Stimulated activated CD8-positive, alpha-beta memory T cell treated with anti-CD3 and anti-CD28 coated beads, Interleukin-15, amount 100 ng/mL, for 1 hour (primary cell): ENCODE measurements at places on chromosomes 5 and 9.

DNA sequence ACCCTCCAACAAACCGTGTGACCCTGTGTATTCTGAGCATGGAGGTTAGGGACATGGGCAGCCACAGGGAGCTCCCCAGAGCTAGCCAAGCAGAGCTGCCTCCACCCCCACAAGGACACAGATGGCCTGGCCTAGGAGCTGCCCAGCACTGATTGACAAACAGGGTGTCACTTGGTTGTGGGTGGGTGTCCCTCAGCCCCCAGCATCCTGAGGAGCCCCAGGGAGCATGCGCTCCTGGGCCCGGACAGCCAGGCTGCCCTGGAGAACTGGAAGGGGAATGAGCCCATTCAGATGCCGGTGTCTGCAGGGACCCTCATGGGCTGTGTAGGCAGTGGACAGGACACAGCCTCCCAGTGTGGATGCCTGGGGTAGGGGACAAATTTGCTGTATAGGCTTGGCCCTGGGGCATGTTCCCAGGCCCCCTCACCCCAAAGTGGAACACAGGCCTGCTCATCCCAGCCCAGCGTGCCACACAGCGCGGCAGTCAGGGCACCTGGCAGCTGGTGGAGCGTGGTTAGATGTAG, 124.8 kb upstream of the LMX1B start:
- no peak for DNase-seq

GRCh38 chr9:6024035-6024554, 8.7 kb upstream of the RANBP6 start:
- no peak for DNase-seq

DNA sequence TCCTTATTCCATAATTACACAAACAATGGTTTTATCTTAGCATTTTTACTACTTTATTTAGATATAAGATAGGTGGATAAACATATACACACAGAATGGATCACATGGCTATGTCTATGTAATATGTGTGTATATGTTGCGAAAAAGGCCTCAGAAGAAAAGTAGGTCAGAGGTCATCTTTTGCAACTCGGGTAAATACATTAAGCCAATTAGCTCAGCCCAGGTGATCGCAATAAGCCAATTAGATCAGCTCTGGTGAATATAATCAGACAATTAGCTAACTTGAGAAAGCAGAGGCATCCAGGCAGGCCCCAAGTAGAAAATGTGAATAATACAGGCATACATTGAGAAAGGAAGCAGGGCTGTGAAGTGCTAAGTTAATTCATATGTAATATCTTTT, 24.3 kb downstream of the SLCO4C1 start:
- DNase-seq = no peak

GRCh38 chr9:108551030-108551841, 304.6 kb downstream of the ACTL7B start:
- no peak for DNase-seq

- DNase-seq = no peak
Observed at GRCh38 chr9:18451406-18451805, 22.5 kb upstream of the ADAMTSL1 start.

GRCh38 chr9:111258209-111258874, 71.7 kb downstream of the OR2K2 start:
- no peak for DNase-seq
